ENCODE measurements at places on chromosomes 12 and 14.

GRCh38 chr12:111636209-111636945, 37.3 kb upstream of the ATXN2 start:
- peak; percentile 92 for DNase-seq

DNA sequence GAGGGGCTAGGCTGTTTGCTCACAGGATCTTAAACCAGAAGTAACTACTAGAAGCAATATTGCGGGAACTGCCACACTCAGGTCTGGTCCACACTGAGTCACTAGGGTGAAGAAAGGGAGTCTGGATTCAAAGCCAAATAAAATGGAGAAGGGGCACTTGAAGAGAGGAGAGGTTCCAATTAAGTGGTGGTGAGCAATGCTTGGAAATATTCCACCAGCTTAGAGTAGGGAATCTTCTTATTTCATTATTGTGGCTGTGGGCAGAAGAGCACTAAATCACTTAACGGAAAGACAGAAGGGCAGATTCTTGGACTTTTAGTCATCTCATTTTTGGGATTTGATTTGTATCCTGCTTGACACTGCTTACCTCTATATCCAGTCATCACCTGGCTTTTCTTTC, 48.6 kb upstream of the PPP1R12A start:
- DNase-seq = peak; percentile 36

DNA sequence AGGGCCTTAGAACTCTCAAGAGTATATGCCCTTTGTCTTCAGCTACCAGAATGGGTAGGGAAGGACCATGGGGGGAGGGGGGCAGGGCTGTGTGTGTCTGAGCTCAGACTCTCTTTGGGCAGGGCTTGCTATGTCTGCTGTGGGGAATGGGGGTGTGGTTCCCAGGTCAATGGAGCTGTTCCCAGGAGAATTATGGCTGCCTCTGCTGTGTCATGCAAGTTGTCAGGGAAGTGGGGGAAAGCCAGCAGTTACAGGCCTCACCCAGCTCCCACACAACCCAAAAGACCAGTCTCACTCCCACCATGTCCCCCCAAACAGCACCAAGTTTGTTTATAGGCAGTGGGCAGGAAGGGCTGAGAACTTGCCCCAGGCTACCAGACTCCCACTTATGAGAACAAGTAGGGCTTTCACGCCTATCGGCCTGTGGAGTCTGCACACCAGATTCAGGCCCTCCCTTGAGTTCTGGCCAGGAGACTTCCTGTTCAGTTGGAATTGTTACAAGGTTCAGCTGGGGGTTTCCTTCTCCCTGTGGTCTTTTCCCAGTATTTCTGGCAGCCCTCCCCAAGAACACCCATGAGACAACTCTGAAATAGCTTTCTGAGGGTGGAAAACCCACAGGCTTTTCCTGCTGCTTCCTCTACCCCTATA, 6.1 kb upstream of the SERPINA11 start:
- DNase-seq = no peak

- DNase-seq = no peak
Measured at GRCh38 chr12:14326699-14327098, 38.8 kb upstream of the ATF7IP start.

- no peak for DNase-seq
Measured at GRCh38 chr14:106845286-106846087, 1319.1 kb downstream of the TMEM121 start.

- no peak for DNase-seq
Measured at GRCh38 chr14:98368221-98368620, 903.8 kb downstream of the BCL11B start.

DNA sequence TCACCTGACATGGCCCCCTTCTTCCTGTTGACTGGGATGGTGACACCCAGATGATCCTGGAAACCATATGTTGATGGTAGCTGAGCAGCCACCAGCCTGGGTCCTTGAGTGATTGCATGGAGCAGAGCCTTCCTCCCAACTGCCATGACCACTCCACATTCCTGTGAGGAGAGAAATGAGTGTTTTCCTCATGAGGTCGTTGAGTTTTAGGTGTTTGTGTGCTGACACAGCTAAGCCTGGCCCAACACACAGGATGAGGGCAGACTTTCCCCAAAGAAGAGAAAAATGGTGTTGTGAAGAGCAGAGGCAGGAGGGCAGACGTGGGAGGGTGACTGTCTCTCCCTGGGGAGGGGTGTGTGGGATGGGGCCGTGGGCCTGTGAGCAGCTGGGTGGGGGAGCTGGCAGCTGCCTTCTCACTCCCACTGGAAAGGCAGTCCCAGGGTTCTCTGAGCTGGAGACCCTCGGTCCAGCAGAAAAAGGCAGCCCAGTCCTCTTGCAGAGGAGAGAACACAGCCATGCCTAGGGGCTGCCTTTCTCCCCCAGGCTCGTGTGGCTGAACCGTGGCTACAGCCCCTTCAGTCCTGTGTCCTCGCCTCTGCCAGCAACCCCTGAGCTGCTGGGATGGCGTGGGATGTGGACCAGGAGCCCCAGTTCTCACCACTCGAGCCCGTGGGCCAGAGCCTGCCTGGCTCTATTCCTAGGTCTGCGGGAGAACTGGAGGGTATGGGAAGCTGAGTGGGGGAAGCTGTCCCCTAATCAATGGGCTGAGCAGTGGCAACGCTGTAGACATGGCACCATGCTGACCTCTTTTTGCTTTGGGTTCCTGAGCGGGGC, 257.0 kb downstream of the ADGRD1 start:
- no peak for DNase-seq

DNA sequence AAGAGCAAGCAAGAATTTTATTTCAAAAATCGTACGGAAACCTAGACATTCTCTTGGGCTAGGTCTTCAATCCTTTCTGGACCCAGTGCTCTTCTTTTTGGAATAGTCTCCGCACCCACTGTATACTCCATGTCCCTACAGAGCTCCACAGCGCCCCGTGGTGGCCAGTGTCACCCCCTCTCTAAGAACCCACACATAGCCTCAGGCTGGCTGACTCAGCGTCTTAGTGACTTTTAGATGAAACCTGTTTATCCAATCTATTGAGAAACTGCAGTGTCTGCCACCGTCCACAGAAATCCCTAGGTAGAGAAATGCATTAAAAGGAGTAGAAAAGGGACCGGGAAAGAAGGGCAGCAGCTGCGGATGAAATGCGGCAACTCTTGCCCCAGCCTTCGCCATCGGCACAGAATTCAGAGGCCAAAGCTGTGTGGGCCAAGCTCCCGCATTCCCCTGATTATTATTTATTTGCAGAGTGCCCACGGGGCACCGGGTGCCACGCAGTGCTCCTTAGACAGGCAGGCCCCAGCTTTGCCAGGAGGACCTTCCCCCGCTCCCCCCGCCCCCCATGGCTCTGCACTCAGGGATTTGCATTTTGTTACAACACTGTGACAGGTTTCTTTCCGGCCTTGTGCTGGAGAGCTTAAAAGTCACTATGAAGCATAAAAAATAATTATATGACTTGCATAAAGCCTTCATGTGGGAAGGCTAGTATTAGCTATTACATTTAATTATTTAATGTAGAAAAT, 170.1 kb upstream of the FKBP4 start:
- peak; percentile 42 for DNase-seq

- no peak for DNase-seq
Measured at GRCh38 chr14:100892496-100893227, 10.9 kb downstream of the RTL1 start.

GRCh38 chr12:100326208-100326607, 30.7 kb upstream of the SLC17A8 start:
- DNase-seq = no peak

GRCh38 chr12:21818627-21819026, 44.1 kb upstream of the KCNJ8 start:
- DNase-seq = peak; percentile 88

GRCh38 chr12:51326698-51327439, 2.9 kb upstream of the BIN2 start:
- DNase-seq = peak; percentile 66

DNA sequence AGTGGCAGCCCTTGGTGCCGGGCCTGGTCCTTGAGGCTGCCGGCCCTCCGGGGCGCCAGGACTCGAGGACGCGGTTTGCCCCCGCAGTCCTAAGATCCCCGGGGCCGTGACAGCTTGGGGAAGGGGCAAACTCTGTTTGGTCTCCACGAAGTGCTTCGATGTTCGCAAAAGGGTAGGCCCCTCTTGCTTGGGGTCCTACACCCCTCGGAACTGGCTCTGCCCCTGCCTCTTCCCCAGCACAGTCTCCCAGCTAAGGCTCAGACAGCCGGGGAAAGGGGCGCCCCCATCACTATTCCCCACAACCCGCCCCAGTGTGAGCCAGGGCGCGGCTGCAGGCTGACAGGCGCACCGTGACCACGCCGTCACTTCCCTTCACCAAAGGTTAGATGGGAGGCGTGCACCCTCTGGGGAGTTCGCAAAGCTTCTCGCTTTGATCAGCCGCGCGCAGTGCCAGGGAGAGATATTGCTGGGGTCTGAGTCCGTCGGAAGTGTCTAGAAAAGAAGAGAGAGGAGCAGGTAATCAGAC, 7.2 kb upstream of the OTX2 start:
- no peak for DNase-seq

DNA sequence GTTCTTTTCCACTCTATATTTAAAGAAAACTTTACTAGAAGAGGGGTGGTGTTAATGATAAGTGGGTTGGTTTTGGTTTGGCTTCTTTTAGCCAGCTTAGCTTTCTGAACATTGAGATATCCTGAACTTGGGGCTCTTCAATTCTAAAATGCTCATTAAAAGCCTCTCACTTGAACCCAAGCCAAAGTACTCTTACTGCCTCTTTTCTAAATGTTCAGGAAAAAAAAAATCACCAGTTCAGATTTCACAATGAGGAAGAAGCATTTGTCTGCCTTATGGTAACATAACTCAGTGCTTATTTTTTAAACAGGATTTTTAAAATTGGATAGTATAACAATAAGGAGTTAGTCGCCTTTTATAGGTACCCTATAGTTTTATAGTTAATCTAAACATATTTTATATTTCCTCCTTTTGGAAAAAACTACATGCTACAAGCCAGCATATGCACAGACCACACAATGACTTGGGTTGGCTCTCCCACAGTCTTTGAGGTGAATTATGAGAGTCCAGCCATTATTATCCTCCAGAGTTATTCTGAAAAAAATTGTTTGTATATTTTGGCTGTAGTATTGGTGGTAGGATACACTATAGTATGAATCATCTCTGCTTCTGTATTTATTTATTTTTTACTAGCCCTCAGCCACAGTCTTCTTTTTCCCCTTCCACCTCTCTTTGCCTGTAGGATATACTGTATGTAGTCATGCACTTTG, 195.5 kb upstream of the TMPO start:
- DNase-seq = no peak

DNA sequence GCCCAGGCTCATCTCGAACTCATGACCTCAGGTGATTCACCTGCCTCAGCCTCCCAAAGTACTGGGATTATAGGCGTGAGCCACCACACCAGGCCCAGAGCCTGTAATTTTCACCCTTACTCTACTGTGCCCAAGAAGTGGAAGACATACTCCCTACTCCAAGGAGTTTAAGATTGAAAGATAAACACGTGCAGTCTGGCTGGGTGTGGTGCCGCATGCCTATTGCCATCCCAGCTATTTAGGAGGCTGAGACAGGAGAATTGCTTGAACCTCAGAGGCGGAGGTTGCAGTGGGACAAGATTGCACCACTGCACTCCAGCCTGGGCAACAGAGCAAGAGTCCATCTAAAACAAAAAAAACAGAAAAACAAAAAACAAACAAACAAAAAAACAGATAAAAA, 90.0 kb downstream of the NINJ2 start:
- no peak for DNase-seq

- no peak for DNase-seq
Measured at GRCh38 chr12:50984586-50985298, 32.4 kb downstream of the HIGD1C start.

GRCh38 chr14:42428996-42429395, 822.3 kb downstream of the LRFN5 start:
- no peak for DNase-seq

DNA sequence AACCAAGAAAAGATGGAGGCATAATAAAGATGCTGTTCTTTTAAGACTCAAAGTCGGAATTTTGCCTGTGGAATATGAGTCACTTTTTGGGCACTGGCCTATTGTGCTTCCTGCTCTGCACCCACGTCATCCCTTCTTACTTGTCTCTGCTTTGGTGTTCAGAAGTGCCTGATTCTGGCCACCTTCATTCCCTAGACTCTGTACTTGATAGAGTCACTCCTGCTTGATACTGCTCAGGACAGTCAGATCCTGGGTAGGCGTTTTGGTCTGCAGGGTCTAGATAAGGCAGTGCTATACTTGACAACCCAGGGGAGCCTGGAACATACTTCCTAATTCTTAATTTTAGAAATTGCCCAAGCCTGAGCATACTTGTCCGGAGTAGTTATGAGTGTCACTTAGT, 1.9 kb downstream of the LRRK2 start:
- DNase-seq = peak; percentile 26

GRCh38 chr12:109589691-109590245, 16.2 kb downstream of the MVK start:
- no peak for DNase-seq

DNA sequence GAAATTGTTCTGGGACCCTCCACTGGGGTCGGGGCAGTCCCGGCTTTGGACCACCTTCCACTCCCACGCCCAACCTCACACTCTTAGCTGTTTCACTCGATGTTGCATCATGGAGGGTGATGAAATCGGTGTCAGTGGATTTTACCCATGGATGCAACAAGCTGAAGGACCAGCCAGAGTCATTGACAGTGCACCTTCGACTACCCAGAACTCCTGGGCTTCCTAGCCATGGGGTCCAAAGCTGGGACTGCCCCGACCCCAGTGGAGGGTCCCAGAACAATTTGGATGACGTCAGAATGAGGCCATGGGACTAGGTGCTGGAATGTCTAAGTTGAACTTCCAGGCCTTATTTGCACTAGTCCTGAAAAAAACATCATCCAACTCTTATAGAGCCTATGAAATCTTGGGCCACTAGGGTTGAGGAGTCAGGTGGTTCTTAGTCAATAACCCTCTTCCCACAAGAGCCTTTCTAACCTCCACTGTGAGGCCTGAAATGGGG, 882 bp upstream of the IL23A start:
- no peak for DNase-seq

DNA sequence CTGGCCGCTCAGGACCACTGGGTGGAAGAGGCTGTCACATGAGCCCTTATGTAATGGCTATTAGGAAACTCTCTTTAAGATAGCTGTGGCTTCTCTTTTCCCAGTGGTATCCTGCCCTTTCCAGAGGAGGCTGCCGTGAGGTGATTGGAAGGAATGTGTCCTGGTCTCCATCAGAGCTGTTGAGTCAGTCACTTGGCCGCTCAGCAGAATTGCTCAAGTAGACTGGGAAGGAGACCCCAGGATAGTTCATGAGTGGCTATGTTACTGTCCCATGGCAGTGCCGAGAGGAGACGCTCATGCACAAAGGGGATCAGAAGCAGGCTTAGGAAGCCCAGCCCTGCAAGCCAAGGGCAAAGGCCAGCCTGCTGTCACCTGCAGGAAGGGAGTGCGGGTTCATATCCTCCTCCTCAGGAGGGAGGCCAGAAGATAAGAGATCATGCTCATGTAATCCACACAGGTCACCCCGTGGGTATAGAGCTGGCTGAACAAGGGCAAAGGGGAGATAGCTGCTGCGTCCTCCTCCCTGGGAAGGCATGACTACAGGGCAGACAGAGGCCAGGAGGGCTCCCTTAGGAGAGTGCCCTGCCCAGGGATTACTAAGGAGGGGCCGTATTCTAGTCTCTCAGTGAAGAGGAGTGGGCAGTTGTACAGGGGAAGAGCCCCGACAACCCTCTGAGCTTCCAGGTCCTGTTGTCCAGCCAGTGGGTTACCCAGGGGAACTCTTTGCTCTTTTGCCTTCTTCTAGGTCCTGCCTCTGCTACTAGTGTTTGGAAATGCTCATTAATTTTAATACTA, 137.0 kb upstream of the MAX start:
- DNase-seq = no peak

All from umbilical cord (tissue), 2 donors.